HEK293T (cell line): ENCODE measurements at places on chromosomes 3 and 15.

DNA sequence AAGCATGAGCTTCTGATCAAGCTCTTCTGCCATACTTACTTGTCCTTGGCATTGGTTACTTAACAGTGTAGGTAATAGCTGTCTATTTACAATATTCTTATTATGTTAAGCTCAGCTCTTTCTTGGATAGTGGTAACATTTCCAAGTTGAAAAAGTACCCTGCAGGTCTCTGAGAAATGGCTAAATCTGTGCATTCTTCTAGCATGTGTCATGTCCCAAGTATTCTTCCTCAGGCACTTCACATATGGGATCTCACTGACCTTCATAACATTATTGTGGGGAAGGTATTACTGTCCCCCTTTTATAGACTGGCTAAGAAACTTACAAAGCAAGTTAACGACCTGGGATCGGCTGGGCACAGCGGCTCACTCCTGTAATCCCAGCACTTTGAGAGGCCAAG is 236.1 kb downstream of the RORA start:
- DNase-seq, result no peak

DNA sequence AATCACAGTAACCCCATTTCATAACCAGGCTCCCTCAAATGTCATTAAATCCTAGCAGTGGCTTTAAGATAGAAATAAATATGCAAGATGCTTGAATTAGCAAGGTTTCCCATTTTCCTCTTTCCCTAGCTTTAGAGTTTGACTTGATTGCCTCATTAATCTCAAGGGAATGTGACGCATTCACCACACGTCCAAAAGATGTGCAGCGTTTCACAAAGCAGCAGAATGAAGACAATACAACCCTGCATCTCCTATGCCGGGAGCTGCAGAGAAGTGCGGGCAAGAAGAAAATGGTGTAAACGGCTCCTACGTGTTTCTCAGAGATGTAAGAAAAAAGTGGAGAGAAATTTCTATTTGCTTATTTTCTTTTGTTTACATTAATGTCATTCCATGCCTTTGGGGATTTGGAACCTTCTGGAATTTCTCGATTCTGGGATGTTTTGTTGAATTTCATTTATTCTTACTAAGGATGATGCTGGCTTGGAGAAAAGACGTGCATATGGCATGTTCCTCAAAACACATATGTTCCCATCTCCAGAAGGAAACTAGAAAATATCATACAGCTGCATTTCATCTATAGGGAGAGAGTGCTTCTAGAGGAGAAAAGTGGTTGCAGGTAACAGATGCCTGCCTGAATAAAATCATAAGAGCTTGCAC is 27.8 kb upstream of the FRMD4B start:
- no peak for DNase-seq

- no peak for DNase-seq
These were observed 32.3 kb upstream of the APH1B start for GRCh38 chr15:63244976-63245645.

GRCh38 chr15:23854912-23855659 is 168.0 kb upstream of the NDN start:
- no peak for DNase-seq
